ENCODE measurements at places on chromosomes 1 and 21.

- DNase-seq = no peak
These were observed 2.0 kb upstream of the GJA5 start for GRCh38 chr1:147762233-147763024.

DNA sequence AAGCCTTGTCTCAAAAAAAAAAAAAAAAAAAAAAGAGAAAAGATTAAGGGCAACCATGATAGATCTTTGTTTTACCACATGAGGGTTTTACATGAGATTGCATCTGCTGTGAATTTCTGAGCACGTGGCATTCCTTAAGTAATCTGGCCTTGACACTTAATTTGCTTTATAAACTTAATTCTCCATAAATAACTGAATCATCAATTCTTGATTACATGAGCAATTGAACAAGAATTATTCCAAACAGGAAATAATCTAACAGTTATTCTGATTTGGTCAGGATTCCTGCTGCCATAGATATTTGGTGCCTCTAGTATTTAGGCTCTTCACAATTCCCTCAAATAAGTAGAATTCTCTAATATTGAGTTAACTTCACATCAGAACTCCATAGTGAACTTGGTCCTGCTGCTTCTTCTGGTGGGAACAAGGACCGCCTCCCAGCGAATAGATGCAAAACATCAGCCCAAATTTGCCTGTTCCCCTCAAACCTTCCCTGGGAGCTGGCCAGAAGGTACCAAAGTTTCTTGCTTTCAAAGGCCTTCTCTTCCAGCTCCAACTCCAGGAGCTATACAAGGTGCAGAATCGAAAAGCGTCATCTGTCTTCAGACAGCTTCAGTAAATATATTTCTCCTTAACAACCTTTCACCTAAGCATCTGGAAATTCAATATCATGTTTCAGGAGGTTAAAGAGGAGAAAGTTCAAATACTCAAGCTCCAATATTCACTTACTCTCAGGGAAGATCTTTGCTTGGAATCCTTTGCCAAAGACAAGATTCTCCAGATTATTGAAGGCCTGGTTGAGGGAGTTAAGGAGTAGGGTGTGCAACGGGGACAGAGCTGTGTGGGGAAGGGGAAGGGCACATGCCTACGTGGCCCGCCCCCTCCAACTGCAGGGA, 1.0 kb downstream of the KRTCAP2 start:
- DNase-seq = no peak

DNA sequence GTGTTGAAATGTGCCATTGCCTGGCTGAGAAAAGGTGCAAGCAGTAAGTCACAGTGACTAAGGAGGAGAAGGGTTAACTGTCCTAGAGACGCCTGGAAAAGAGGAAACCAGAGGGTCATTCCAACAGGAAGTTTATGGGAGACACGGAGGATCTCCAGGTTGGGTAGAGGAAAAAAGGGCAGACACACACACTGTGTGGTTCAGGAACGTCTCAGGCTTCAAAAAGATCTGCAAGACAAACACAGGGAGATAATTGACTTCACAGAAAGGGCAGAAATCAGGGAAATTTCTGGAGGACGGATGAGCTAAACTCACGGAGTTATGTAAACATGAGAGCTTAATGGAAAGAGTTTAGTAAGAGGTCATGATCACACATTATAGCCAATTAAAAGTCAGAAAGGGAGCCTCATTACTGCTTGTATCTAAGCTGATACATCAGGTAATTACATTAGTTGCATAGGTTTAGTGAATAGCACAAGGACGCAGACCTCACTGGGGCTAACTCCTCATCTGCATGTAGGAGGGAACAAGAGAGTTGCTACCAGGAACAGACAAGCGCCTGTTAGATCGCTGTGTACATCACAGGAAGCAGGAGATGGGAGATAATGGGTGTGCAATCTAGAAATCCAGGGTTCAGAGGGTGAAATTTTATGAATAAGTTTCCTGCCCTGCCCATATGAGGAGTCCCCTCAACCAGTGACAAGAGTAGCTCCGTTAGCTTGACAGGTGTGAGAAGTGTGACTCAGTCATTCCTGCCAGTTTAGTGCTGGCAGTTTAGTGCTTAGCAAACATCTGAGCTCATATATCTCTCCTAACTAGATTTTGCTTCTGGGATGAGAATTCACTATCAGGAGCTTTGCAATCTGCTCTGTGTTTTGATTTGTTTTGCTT, 96.6 kb upstream of the TNR start:
- no peak for DNase-seq

- no peak for DNase-seq
These were observed 33.1 kb upstream of the LBR start for GRCh38 chr1:225460737-225461532.

- DNase-seq = no peak
These were observed 71.1 kb upstream of the C8B start for GRCh38 chr1:57036641-57037579.

- DNase-seq = no peak
These were observed 24.7 kb upstream of the IL10 start for GRCh38 chr1:206796981-206797402.

- no peak for DNase-seq
These were observed 24.0 kb downstream of the TMEM53 start for GRCh38 chr1:44650159-44650831.
